ENCODE measurements at places on chromosomes 11 and 22. TPM values are rescaled to one million over a fixed set of nuclear protein-coding genes. Genes with fewer than 3 reads are reported as not detected.
A peak's percentile ranks its signal among the peaks of the same experiment; 100 is the strongest.

- no peak within 1 kb of the TSS for H3K27ac ChIP-seq
- H3K36me3 ChIP-seq, result no peaks in the 10 kb centered on the region
- H3K4me3 ChIP-seq, result peak within 1 kb of the TSS; percentile 73
- H3K27me3 ChIP-seq, result no peaks in the 10 kb centered on the region
- peaks cover 12% of the 10 kb centered on the region for H3K4me1 ChIP-seq
Observed at GRCh38 chr11:35419184-35419829, at the start of gene SLC1A2. Gene SLC1A2, minus strand, starts transcription at chr11:35419558. Its CDS starts 592 bp downstream, at chr11:35418966.

- peak; percentile 96 for DNase-seq
- peak overlapping the region; percentile 41 for H3K4me3 ChIP-seq
- no peaks in the 10 kb centered on the region for H3K27me3 ChIP-seq
- peaks cover 27% of the 10 kb centered on the region for H3K4me1 ChIP-seq
- H3K36me3 ChIP-seq, result no peaks in the 10 kb centered on the region
Observed at GRCh38 chr11:106961518-106961917, 56.8 kb downstream of the GUCY1A2 start.

GRCh38 chr11:33147559-33147958, 13.7 kb downstream of the CSTF3 start:
- no peak for DNase-seq
- no peak overlapping the region for H3K4me3 ChIP-seq
- no peaks in the 10 kb centered on the region for H3K27me3 ChIP-seq
- no peak overlapping the region for H3K27ac ChIP-seq

GRCh38 chr22:24066260-24066659, 55.2 kb downstream of the CABIN1 start:
- peak; percentile 52 for DNase-seq
- H3K4me1 ChIP-seq, result peaks cover 6% of the 10 kb centered on the region
- H3K27ac ChIP-seq, result no peak overlapping the region
- H3K36me3 ChIP-seq, result no peaks in the 10 kb centered on the region
- H3K4me3 ChIP-seq, result no peak overlapping the region

DNA sequence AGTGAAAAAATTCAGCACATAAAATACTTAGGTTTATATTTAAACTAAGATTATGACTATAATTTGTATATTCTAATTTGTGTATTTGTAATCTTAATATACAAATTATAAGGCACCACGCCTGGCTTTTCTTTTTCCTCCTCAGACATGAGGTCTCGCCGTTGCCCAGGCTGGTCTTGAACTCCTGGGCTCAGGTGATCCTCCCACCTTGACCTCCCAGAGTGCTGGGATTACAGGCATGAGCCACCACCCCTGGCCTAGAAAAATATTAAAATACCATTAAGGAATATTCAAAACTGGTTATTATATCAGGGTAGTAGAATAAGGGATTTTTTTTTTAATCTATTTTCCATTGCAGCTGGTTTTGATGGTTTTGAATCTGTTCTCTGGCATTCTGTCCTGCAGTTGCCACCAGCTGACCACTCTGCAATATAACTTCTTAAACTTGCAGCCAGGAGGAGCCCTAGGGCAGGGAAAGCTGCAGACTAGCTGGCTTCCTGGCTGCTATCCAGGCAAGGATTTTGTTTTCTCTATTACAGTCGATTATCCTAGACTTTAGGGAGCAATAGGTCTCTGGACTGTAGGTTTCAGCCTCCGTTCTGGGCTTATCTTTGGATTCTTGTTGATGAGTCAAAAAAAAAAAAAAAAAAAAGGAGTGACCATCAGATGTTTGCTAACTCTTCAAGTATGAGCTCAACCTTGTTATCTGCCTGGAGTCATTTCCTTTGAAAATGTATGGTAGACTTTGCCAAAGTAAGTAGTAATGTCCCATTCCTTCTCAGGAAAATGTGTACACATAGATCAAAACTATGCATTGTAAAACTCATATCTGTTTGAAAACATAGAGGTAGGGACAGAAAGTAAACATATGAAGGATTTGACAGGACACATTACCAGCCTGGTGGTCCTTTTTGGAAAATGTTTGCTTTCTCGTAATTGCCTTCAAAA, 13.2 kb downstream of the POLA2 start:
- no peaks in the 10 kb centered on the region for H3K36me3 ChIP-seq
- H3K4me3 ChIP-seq, result no peak overlapping the region
- peak overlapping the region; percentile 62 for H3K27ac ChIP-seq
- DNase-seq, result peak; percentile 96
- H3K27me3 ChIP-seq, result no peaks in the 10 kb centered on the region

DNA sequence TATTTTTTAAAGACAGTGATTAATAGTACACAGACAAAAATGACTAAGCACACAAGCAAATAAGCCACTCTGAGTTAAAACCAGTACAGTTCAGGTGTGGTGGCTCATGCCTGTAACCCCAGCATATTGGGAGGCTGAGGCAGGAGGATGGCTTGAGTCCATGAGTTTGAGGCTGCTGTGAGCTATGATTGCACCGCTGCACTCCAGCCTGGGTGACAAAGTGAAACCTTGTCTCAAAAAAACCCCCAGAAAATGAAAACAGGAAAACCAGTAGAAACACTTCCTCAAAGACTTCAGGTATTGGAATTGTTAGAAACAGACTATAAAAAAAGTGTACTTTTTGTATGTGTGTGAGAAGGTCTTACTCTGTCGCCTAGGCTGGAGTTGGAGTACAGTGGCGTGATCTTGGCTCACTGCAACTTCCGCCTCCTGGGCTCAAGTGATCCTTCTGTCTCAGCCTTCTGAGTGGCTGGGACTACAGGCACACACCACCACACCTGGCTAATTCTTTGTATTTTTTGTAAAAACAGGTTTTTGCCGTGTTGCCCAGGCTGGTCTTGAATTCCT, 33.0 kb downstream of the PPP6R2 start:
- no peak overlapping the region for H3K4me3 ChIP-seq
- no peak for DNase-seq
- peaks cover 32% of the 10 kb centered on the region for H3K36me3 ChIP-seq
- no peaks in the 10 kb centered on the region for H3K27me3 ChIP-seq
- H3K27ac ChIP-seq, result no peak overlapping the region
- no peaks in the 10 kb centered on the region for H3K4me1 ChIP-seq

Gene AQP11
- total RNA-seq, result 2.9 TPM

GRCh38 chr22:40128989-40129388, 48.7 kb upstream of the TNRC6B start:
- H3K36me3 ChIP-seq, result 0 out of 2 replicates have a peak, but pooled peaks cover 3% of the 10 kb centered on the region
- H3K4me1 ChIP-seq, result no peaks in the 10 kb centered on the region
- H3K27me3 ChIP-seq, result no peaks in the 10 kb centered on the region
- no peak overlapping the region for H3K4me3 ChIP-seq

- peaks cover 19% of the 10 kb centered on the region for H3K27me3 ChIP-seq
- no peaks in the 10 kb centered on the region for H3K4me1 ChIP-seq
- no peak for DNase-seq
- no peak overlapping the region for H3K27ac ChIP-seq
Observed at GRCh38 chr22:22618448-22618847, 26.0 kb upstream of the GGTLC2 start.

Gene PHETA2
- 36.7 TPM for total RNA-seq

DNA sequence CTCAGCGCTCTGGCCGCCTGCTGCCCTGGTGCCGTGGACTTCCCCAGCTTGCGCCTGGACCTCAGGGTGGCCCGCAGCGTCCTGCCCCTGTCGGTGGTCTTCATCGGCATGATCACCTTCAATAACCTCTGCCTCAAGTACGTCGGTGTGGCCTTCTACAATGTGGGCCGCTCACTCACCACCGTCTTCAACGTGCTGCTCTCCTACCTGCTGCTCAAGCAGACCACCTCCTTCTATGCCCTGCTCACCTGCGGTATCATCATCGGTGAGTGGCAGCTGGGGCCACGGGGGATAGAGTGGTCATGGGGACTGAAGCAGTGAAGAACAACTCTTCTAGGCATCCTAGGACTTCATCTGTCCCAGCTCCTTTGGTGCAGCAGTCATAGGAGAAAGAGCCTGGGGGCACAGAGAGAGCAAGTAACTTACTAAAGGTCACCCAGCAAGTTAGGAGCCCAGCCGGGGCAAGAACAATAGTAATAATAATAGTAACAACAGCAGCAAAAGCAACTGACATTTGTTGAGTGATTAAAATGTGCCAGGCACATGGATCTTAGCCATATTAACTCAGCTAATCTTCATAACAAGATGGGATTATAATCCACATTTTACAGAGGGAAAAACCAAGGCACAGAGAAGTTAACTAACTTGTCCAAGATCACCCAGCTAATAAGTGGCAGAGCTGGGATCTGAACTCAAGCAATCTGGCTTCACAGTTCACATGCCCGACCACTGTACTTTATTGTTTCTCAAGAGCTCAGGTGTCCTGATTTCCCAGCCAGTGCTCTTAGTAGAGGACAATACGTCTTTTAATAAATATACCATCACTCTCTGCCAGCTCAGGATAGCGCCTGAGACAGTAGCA, 1.4 kb downstream of the SLC35C1 start:
- H3K4me3 ChIP-seq, result peak overlapping the region; percentile 94
- H3K27me3 ChIP-seq, result no peaks in the 10 kb centered on the region
- DNase-seq, result no peak

GRCh38 chr11:115623021-115623451, 118.8 kb upstream of the CADM1 start:
- H3K4me3 ChIP-seq, result no peak overlapping the region
- H3K27me3 ChIP-seq, result peaks cover 7% of the 10 kb centered on the region
- peak; percentile 84 for DNase-seq
- no peak overlapping the region for H3K27ac ChIP-seq
- H3K36me3 ChIP-seq, result no peaks in the 10 kb centered on the region
